COR-L47 (cell line): ENCODE measurements at places on chromosomes 16 and 17.

GRCh38 chr17:73542323-73542722 is 101.9 kb downstream of the SDK2 start:
- no peak for DNase-seq

DNA sequence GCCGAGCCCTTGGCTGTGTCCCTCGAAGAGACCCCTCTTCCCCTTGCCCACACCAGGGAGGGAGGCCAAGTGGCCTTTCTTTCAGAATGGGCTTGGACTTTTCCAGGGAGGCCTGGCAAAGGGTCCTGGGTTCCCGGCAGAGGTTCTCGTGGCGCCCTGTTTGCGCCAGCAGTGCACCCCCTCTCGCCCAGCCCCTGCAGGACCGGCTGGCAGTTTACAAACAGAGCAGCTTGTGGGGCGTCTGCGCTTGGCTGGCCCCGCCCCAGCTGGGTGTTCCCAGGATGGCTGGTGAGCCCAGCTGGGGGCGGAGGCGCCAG is 137.8 kb upstream of the CIBAR2 start:
- DNase-seq: no peak

DNA sequence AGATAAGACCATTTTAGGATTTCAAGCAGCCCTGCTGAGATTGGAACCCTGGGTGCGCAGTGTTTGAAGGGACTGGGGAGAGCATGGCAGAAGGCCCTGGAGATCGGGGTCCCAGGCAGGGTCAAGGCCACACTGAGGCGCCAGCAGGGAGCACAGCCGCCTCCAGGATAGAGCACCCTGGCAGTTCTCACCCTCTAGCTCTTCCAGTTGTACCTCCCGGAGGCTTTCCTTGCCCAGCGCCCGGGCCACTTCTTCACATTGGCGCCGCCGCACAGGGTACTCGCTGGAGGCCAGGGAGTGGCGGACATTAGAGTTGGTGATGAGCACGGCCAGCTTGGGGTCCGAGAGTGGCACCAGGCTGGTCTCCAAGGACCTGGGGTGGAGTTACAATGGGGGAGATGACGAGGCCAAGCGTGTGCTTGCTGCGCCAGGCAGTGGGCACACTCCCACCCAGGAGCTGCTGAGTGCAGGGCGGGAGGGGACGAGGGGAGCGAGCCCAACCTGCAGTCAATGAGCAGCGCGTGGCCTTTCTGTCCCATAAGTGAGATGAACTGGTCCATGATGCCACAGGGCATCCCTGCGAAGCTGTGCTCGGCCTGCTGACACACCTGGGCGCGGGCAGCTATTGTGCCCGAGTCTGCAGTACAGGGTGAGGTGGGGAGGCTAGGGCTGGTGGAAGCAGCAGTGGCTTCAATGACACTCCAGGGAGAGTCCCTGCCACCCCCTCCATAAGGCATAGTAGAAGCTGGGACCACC is 2.3 kb downstream of the GALK1 start:
- no peak for DNase-seq

- DNase-seq: no peak
Observed at GRCh38 chr17:55456307-55457240, 34.9 kb upstream of the MMD start.

DNA sequence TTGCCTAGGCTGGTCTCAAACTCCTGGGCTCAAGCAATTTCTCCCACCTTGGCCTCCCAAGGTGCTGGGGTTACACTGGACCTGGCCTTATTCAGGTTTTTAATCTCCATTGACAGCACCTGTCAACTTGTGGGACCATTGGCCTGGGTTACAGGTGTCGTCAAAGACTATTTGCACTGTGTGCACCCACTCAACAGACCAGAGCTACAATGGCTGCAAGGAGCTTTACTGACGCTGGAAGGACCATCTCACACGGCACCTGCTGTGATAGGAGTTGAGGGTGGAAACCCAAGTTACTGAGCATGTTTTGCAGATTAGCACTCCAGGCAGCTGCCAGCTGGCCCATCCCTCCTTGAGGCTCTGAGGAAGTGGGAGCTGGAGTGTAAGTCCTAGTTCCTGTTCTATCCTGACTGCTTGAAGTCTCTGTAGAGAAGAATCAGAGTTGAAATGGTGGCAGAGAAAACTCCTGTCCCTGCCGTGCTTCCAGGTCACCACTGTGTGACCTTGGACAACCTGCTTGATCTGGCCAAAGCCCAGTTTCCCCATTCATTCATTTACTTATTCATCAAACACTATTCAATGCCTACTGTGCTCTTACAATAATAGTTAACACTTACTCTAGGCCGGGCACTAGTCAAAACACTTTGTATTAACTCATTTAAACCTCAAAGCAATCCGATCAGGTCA is 42.4 kb upstream of the LONP2 start:
- DNase-seq: no peak

DNA sequence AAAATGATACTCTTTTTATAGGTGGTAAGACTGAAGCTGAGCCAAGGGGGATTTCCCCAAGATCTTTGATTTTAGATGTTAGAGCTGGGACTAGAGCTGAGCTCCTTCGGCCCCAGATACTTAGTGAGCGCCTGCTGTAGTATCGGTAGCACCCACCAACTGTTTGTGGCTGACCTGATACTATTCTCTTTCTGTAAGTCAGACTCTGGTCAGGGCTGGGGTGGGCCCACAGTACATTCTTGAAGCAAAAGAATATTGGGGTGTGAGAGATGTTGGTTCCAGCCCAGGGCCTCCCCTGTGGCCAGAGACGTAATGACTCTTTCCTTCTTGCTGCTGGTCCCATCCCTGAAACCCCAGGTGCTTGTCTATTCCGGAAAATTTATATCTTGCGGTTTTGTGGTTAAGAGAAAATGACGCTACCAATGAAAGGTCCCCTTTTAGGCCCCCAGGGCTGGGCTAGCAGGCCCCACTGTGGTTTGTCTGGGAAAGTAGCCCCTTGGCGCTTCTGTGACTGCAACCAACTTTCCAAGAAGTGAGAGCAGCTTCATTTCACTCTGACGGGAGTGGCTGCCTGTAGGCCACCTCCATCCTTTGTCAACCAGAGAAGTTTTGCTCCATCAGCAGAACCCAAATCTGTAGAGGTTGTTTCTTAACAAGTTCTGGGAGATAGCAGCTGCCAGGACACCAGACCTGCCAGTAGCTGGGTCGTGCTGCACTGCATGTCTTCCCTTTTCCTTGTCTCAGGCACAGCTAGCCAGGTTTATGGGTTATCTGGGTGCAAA is 86.4 kb upstream of the LGALS9 start:
- DNase-seq: no peak

GRCh38 chr17:82810644-82811430 is 29.0 kb downstream of the ZNF750 start:
- no peak for DNase-seq

- DNase-seq: peak; percentile 2
Observed at GRCh38 chr16:48680881-48681280, 70.9 kb upstream of the N4BP1 start.

- DNase-seq: no peak
Observed at GRCh38 chr17:17028059-17028877, 14.0 kb upstream of the MPRIP start.

DNA sequence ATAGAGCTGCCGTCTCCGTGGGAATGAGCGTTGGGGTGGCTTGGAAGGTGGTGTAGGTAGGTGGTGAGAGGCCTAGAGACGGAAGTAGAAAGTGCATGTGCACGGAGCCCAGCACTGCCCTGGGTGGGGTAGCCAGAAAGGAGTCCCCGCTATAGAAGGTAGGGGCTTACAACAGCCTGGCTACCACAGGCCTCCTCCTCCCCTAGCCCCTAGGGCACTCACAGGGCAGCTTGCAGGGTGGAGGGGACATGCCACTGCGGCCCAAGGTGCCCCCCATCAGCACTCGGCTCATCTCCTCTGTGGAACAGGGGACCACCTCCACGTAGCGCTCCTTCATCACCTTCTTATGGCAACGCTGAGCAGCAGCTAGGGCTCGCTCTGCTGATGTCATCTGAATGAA is 5.0 kb downstream of the ESRP2 start:
- no peak for DNase-seq
